ENCODE measurements at places on chromosomes 1 and 21.
A peak's percentile ranks its signal among the peaks of the same experiment; 100 is the strongest.

DNA sequence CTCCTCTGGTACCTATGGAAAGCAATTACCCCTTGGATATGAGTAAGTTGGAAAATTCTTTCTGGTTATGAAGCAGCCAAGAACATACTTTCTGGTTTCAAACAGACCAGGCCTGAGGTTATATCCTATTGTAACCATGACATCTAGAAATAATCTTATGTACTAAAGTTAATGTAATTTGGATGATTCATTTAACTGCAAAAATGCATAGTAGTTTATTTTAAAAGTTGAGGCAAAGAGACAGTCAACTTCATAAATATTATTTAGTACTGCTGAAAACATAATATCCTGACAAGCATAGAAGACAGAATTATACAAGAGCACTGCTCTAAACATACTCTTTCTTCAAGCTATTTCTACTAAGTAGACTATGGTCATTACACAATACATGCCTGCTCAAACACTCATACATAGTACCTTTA lies 25.5 kb downstream of the ODF2L start:
- DNase-seq = no peak

DNA sequence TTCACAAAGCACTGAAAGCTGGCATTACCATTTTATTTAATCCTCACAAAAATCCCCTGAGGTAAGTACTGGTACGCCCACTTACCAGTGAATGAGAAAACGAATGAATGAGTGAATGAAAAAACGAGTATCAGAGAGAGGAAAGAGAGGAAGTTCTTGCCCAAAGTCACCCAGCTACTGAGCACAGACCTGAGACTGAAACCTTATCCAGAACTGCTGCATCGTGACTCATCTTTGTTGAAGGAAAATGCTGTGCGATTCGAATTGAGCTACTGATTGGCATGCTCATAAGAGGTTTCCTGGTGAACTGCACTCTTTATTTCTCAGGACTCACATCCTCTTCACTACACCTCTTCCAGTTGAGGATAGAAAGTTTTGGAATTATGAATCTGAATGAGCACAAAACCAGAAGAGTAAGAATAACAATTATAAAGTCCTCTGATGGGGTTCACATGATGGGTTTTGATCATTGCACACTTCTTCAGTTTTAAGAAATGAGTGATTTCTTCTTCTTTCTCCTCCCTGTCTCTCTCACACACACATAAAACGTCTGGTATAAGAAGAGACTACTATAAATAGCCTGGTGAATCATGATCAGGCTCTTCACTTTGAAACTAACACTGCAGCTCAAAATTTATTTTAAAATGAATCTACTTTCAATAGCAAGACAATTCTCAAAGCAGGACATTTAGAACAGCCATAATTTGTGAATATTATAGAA lies 32.1 kb downstream of the IL12RB2 start:
- DNase-seq = peak; percentile 39

DNA sequence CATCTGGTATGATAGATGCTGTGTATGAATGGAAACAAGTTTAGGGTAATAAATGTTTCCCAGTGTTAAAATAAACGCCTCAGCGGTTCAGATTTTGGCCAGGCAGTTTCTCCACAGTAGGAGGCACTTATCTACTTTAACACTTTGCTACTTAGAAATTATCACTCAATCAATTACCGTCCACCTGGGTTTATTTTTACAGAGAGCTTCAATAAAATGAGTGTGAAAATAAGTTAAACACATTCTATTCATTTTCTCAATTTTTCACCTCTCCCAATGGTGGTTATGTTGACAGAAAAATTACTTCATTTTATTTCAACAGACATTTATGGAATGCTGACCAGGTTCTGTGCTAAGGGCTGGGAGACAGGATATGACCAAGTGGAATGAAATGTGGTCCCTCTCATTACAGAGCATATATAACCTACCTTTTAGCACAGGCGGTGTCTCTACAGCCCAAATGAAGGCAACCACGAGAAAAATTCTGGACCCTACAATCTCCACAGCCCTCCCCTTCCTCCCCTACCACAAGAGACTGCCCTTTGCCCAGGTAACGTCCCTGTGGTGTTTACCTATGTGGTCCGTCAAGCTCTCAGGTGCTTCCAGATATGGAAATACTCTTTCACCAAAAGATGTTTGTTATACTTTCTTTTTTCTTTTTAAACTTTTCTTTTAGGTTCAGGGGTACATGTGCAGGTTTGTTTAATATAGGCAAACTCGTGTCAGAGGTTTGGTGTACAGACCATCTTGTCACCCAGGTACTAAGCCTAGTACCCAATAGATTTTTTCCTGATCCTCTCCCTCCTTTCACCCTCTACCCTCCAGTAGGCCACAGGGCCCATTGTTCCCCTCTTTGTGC lies 105.5 kb downstream of the HLCS start:
- DNase-seq = no peak

DNA sequence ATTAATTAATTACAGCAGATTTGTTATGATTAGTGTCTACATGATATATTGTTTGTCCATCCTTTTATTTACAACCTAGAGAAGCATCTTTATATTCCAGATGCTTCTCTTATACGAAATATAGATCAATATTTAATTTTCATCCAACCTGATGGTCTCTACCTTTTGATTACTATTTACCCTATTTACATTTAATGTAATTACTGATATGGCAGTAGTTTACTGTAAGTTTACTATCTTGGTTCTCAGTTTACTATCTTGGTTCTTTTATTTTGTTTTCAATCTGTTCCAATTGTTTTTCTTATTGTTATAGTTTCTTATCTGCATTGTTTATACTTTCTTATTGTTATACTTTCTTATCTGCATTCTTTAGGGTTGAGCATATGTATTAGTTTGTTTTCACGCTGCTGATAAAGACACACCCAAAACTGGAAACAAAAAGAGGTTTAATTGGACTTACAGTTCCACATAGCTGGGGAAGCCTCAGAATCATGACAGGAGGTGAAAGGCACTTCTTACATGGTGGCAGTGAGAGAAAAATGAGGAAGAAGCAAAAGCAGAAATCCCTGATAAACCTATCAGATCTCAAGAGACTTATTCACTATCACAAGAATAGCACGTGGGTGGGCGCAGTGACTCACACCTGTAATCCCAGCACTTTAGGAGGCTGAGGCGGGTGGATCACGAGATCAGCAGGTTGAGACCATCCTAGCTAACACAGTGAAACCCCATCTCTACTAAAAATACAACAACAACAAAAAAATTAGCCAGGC lies 28.9 kb downstream of the FAF1 start:
- DNase-seq = no peak

- no peak for DNase-seq
Measured at GRCh38 chr1:33257772-33258712, 1.8 kb downstream of the ZNF362 start.

- DNase-seq = no peak
Measured at GRCh38 chr1:167237000-167237399, 16.3 kb downstream of the POU2F1 start.

Measured in smooth muscle cell of the brain vasculature (primary cell).